ENCODE measurements at places on chromosomes 12 and 14.
A peak's percentile ranks its signal among the peaks of the same experiment; 100 is the strongest.

- DNase-seq, result no peak
Observed at GRCh38 chr14:48456051-48456450, 780.6 kb upstream of the MDGA2 start.

GRCh38 chr12:10073261-10073660 is 25.5 kb downstream of the CLEC1A start:
- no peak for DNase-seq

GRCh38 chr12:128969480-128970055 is 116.3 kb downstream of the GLT1D1 start:
- no peak for DNase-seq

GRCh38 chr14:88849716-88850115 is 25.3 kb downstream of the TTC8 start:
- DNase-seq, result no peak

DNA sequence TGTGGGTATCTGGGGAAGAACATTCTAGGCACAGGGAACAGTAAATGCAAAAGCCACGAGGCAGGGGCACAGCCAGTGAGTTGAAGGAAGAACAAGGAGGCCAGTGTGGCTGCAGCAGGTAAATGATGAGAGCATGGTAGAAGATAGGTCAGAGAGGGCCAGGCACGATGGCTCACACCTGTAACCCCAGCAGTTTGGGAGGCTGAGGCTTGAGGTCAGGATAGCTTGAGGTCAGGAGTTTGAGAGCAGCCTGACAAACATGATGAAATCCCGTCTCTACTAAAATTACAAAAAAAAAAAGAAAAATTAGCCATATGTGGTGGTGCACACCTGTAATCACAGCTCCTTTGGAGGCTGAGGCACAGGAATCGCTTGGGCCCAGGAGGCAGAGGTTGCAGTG is 86.7 kb upstream of the ESRRB start:
- DNase-seq, result no peak

- DNase-seq, result peak; percentile 85
Observed at GRCh38 chr12:49538510-49539403, at the start of gene KCNH3. TSS of gene KCNH3 (plus strand) at chr12:49539030. CDS start at chr12:49539417, 387 bp downstream.

GRCh38 chr12:128743916-128744315 is 79.8 kb downstream of the SLC15A4 start:
- no peak for DNase-seq

DNA sequence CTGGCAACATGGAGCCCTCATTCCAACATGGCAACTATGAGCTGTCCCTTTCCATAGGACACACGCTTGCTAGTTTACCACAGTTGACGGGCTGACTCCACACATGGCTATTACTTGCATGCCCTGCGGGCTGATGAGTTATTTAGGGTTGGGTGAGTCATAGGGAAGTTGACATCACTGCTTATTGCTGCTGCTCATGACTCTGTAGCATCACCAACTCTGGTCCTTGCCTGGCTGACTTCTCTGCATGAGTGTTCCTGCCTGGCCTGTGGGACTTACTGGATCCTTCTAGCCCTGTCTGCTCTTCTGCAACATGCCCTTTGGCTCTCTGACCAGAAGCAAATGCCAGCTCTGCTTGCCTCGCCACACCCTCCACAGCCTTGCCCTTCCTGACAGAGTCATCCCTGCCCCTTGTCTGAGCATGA is 199.5 kb downstream of the ANO6 start:
- peak; percentile 1 for DNase-seq

DNA sequence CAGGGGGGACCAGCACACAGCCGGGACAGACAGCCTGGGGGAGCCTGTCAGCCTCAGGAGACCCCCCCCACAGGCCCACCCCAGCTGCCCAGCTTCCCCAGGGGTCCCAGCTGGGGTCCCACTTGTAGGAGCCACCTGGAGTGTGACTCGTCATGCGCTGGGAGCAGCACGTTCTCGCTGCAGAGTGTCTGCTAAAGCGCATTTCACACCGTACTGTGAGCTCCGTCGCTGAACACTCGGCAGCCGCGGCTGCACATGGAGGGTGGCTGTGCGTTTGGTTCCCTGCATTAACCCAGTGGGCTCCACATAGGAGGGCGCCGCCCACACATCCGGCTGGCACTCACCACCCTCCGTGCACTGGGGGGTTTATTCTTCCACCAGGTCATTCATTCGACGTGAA is 56.7 kb downstream of the FBRSL1 start:
- no peak for DNase-seq

DNA sequence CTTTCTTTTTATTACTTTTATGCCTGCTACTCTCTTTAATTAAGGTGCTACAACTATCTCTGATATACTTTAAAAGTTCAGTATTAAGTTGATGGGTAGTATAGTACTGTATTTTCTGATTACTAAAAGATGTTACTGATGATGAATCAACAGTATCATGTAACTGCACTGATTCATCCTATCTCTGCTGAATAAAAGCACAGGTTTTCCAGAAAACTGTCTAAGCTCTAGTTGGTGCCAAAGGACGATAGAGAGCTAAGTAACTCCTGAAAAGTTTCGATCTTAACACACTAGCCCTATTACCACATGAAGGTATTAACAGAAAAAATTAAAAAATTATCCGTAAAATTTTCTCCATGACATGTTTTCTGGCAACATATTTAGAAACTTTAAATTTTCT is 2.1 kb downstream of the SCAF11 start:
- DNase-seq, result no peak

DNA sequence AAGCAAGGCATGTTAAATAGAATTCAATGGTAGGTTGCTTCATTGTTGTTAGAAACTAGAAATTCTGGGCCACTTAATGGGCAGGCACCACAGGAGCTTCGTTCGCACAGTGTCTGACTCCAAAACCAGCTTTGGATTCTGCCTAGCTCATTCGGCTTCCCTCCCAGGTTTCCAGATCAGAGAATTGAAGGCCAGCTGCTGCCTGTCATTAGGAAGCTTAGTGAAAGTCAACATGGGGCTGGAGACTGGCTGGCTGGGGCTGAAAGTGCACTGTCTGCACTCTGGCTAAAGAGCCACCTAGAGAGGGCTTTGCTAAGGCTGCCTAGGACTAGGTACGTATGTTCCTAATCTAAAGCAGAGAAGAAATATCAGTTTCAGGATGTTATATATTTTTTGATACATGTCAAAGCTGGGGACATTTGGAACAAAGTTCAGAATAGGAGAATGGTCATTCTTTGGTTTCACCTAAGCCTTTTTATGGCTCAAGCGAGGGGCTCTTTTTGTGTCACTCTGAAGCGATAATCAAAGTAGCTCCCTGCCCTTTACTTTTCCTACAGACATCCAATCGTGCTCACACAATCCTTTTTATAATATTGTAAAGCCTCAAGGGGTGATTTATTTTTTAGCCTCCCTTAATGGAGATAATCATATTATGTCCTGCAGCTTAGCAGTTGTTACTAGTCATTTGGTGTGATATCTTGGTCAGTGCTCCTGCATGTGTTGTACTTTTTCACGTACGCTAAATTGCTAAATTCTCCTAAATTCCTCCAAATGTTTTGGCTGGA is 238.5 kb upstream of the NAV3 start:
- DNase-seq, result no peak

- DNase-seq, result peak; percentile 22
Observed at GRCh38 chr12:45232756-45233372, 17.0 kb downstream of the ANO6 start.

GRCh38 chr12:6336079-6336888 is 5.6 kb downstream of the TNFRSF1A start:
- DNase-seq, result peak; percentile 45

- no peak for DNase-seq
Observed at GRCh38 chr14:50025776-50026175, 90.6 kb downstream of the VCPKMT start.

DNA sequence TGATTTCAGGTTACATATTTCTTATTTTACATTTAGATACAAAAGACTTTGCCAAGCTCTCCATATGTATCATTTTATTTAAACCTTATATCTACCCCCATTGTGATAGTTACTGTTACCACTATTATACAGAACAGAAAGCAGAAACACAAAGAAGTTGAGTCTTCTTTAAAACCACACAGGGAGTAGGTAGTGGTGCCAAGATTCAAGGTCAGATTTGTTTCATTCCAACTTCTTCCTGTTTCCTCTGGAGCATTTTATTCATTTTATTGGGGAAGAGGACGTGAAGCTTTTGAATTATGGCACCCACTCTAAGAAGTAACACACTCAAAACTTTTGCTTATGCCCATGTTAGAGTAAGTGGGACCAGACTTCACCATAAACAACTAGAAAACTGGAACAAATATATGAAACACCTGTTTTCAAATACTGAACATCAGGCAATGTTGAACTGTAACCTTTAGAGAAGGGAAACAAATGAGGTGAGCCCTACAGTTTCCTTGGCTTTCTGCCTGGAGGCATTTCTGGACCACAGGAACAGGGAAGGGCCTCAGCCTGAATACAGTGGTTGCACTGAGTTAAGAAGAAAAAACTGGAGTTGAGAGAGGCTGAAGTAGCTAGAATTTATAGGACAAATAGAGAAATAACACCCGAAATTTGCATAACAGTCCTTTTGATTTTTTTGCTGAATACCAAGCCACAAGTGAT is 160.4 kb upstream of the SSTR1 start:
- no peak for DNase-seq

GRCh38 chr12:113700943-113701342 is 229.3 kb upstream of the LHX5 start:
- no peak for DNase-seq

- DNase-seq, result no peak
Observed at GRCh38 chr14:94462763-94463572, 10.4 kb upstream of the SERPINA11 start.
